ENCODE measurements at places on chromosomes 7 and 10.

- no peak for DNase-seq
Measured at GRCh38 chr10:118209215-118209614, 132.9 kb downstream of the FAM204A start.

- no peak for DNase-seq
Measured at GRCh38 chr7:1664711-1665548, 5.1 kb upstream of the ELFN1 start.

DNA sequence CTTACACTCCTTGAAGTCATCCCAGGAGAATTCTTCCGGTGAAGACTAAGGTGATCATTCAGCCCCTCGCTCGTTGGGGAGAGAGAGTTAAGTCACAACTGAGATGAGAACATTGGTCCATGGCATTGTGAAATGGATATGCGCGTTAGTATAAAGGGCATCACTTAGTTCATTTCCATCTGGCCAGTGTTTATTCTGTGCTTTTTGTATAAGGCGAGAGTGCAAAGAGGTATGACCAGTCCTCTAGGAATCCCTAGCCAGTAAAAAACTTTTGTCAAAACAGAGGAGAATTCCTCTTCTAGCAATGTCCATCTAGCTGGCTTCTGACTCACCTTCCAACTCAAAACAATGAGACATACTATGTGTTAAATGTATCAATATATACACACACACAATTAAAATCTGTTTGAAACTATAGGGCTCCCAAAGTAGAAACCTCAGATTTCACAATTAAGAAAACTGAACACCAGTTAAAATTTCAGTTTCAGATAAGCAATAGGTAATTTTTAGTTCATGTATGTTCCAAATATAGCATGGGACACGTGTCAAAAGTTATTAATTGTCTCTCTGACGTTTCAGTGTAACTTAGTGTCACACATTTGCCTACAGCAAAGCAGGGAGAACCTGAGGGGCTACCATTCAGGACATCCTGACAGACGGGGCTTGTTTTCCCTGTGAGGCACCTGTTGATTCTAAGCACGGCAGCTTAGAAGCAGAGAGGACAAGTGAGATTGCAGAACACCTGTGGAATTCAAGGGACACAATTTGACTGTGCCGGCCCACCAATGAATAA, 158.9 kb downstream of the KLF6 start:
- DNase-seq, result peak; percentile 45

- DNase-seq, result peak; percentile 58
Measured at GRCh38 chr10:112815269-112816032, 134.6 kb upstream of the TCF7L2 start.

GRCh38 chr7:7843240-7843639, 124.8 kb upstream of the RPA3 start:
- DNase-seq, result no peak

DNA sequence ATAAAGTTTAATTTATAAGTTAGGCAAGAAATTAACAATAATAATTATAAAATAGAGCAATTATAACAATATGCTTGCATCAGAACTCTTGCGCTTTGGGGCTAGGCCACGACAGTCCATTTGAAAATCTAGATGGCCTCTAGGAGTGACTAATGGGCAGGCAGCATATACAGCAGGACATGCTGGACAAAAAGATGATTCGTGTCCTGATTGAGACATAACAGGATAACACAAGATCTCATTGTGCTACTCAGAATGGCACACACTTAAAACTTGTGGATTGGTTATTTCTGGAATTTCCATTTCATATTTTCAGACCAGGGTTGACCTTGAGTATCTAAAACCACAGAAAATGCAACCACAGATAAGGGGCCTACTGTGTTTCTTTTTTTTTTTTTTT, 27.5 kb downstream of the CTNNA3 start:
- DNase-seq, result no peak

DNA sequence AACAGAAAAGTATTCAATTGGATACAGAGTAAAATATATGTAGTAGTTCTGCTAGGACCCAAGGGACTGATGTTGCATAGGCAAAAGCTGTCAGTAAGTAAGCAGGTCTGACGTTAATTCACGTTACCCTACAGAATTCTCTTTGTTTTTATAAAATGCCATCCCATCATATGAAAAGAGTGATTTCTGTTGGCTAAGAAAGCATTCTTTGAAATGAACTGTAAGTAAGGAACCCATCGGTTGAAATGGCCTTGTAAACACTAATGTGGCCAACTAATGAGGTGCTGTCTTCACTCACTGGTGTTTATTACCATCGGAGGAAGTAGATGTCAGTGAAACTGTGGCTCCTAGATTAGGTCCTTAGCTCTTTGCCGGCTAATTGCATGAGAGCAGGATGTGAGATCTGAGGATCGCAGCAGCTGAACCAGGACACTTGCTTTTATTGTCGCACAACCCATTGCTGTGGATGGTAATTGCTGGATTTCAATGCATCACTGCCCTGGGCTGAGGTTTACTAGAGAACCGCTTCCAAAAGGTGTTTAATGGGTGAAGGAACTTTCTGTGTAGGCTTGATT, 49.5 kb downstream of the UBE3C start:
- DNase-seq, result no peak

DNA sequence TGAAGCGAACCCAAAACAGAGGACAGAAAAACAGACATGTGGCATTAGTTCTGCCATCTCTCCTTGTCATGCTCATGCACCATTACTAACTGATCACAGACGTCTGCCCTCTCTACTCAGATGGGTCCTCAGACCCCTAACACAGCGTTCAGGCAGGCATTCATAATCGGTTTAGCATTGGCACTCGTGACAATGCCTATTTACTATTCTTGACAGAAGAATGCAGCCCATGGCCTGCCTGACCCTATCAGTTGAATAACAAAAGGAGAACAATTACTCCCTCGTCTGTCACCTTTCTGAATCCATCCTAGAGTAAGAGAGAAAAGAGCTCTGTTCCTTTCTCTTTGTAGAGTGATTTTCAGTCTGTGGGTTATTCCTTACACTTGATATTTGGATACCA, 194.6 kb upstream of the PHYHIPL start:
- no peak for DNase-seq

GRCh38 chr7:90625562-90625961, 29.4 kb downstream of the CDK14 start:
- no peak for DNase-seq

GRCh38 chr10:131669838-131670237, 231.0 kb upstream of the PPP2R2D start:
- DNase-seq, result no peak

DNA sequence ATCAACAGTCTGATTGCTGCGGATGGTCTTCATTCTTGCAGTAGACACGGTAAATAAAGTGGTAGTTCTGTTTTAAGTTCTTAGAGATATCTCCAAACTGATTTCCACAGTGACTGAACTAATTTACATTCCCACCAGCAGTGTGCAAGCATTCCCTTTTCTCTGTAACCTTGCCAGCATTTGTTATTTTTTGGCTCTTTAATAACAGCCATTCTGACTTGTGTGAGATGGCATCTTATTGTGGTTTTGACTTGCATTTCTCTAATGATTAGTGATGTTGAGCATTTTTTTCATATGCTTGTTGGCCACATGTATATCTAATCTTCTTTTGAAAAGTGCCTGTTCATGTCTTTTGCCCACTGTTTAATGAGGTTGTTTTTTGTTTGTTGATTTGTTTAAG, 30.2 kb upstream of the CXCL12 start:
- no peak for DNase-seq

DNA sequence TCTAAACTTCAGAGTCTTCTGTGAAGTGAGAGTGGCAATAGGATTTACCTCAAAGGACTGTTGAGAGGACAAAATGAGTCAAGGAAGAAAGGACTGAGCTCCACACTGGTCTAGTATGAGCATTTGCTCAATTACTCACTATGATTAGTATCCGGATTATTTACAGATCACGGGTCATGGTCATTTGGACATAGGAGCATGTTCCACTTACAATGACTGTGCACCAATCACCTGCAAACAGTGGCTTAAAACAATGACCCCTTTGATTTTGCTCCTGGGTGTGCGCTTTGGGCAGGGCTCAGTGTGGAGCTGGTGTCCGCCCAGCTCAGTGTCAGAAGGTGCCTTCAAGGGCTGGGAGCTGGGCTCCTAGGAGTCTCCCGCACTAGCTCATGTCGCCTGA, 225.4 kb downstream of the TCERG1L start:
- DNase-seq, result no peak

DNA sequence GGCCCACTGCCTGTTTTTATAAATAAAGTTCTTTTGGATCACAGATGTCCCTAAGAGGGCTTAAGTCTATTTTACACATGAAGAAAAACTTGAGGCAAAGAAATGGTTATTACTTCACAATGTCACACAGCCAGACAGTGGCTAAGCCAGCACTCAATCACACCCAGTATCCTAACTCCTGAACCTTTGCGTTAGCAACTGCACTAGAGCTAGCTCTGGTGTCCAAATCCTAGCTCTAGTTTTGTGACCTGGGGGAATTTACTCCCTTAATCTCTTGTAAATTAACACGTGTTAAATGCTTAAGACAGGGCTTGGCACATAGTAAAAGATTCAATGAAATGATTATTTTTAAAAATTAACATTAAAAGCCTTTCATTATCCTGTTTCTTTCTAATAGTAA, 49.0 kb upstream of the TPK1 start:
- DNase-seq, result no peak

GRCh38 chr7:106039486-106040060, 72.5 kb downstream of the SYPL1 start:
- DNase-seq, result no peak

DNA sequence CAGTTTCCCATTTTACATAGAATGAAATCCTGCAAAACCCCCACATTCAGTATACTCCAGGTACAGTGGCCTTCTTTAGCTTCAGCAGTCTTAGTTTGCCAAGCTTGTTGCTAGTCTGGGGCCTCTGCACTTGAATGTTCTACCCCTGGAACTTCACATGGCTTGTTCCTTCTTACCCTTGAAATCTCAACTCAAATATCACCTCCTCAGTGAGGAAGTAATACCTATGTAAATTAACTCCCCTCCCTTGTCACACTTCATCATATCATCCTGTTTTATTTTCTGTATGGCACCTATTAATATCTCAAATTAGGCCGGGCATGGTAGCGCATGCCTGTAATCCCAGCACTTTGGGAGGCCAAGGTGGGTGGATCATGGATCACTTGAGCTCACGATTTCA, 163.8 kb upstream of the KAT6B start:
- no peak for DNase-seq

DNA sequence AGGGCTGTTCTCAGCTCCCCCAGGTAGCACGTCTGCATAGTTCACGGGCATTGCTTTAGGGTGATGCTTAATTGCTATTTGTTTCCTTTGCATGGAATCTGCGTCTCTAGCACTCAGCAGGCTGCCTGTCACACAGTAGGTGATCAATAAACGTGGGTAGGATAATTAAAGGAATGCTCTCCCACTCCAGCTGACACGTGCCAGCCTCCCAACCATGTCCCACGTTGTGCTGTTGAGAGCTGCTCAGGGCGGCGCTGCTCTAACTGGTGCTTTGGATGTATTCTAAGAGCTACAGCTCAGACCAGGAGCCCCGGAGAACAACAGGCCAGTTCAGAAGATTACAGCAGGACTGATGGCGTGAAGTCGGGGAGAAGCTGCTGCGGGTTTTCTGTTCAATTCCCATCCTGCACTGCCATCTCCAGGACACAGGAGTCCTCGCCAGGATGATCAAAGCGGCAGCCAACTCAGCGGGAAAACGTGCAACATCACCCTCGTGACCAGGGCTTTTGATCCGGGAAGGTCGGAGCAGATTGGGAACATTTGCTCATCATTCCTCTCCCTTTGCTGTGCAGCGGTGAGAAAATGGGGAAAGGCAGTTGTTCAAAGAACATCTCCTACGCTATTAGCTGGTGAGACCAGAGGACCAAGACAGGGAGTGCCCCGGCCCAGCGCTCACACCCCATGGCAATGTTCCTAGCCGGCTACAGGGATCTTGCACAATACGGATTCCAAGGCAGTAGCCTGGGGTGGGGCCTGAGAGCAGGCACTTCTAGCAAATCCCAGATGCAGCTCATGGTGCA, 50.5 kb upstream of the FOXK1 start:
- peak; percentile 70 for DNase-seq

GRCh38 chr7:44700322-44700721, 48.3 kb upstream of the ZMIZ2 start:
- no peak for DNase-seq

- no peak for DNase-seq
Measured at GRCh38 chr7:34019301-34019790, 114.0 kb downstream of the BMPER start.

- DNase-seq, result no peak
Measured at GRCh38 chr7:95865716-95866371, 93.5 kb downstream of the DYNC1I1 start.

GRCh38 chr7:134645478-134645877, 1.2 kb upstream of the BPGM start:
- no peak for DNase-seq

DNA sequence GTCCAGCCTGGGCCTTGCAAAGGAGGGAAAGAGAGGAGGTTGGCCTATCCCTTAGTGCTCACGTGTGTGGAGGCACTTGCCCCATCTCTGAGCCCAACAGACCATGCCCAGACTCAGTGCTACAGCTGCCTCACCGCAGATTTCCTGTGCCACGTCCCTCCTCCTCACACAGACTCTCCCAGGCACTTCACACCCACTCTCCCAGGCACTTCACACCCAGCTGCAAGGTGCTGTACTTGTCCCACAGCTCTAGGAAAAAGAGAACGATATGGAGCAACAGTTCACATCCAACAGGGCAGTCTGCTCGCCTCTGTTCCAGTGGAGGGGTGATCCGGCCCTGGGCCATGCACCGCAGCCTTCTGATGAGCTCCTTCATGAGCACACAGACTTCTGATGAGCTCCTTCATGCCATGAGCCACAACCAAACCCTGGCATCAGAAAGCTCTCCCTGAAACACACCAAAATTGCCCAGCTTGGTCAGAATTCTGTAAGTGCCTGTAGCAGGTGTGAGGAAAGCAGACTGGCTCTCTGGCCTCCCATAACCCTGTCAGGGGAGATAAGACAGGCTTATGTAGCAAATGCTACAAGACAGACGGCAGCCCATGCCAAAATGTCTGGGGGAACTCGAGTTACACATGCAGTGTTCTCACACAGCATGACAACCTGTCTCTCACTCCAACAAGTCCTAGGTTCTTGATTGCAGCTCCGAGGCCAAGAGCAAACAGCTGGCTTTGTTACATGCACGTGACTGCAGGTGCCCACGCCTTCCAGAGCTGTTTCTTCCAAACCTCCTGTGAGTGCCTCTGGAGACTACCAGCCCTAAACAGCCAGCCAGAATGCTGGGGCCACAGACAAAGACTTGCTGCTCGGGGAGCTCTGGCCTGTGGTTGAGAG, 348.5 kb downstream of the GRID1 start:
- no peak for DNase-seq

GRCh38 chr7:93923296-93923695, 1.8 kb downstream of the GNG11 start:
- DNase-seq, result no peak

- DNase-seq, result no peak
Measured at GRCh38 chr10:22285130-22285529, 31.1 kb upstream of the COMMD3 start.

- no peak for DNase-seq
Measured at GRCh38 chr10:6916601-6917000, 336.5 kb upstream of the PRKCQ start.

GRCh38 chr7:136868496-136869000, at the start of gene CHRM2:
CHRM2 (plus strand) TSS chr7:136868652; CDS start chr7:137014866, 146,214 bp downstream.
- DNase-seq, result no peak

GRCh38 chr10:31582365-31583052, 263.5 kb downstream of the ZEB1 start:
- no peak for DNase-seq

GRCh38 chr10:46006219-46006618, 24.2 kb downstream of the NCOA4 start:
- DNase-seq, result peak; percentile 25
